ENCODE measurements at places on chromosomes 7 and 10.

DNA sequence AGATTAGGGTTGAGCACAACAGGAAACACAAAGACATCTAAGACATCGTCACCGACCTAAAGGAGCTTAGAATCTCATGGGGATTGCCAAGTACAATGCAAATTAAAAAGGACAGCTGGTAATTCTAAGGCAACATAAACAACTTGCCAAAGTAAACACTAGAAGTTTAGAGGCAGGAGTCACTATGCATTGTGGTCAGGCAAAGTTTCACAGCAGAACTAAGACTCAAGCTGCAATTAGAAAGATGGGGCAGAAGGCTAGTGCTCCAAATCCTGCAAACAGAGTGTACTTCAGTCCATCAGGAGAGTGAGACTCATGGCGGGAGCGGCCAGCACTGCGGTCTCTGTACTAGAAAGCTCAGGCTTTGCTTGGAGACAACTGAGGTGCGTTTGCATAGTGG is 52.7 kb downstream of the HIPK2 start:
- no peak for DNase-seq

GRCh38 chr7:75958802-75959543 is 35.4 kb downstream of the TMEM120A start:
- DNase-seq: no peak

DNA sequence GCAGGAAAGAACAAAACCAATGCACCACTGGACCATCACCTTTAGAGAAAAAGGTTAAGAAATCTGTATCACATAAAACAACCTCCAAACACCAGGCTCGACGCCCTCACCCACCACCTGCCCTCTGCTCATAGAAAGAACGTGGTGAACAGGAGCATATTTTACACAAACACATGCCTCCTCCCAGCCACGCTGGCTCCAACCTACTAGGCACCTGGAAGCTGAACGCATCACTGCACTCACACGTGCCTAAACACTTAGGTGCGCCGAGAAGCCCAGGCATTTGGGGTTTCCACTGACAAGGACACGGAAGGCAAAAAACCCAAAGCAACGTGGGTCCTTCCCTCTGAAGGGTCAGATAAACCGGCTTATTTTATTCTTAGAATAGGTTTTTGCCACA is 56.0 kb downstream of the PTPRN2 start:
- no peak for DNase-seq

DNA sequence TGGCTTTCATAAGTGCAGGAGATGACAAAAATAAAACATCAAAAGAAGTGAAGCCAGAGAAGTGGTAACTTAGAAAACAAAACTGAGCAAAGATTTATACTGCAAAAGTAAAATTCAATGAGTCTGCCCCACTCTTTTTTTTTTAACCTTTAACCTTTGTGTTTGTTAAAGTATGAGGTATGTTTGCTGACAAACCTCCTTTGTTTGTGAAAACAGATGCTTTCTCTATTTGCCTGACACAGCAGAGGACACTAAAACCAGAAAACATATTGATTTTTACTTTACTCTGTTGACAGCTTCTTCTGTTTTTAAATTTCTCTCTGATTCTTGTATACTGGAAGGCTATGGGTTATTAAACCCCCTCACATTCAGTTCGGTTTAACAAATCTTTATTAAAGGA is 57.6 kb downstream of the SGMS1 start:
- no peak for DNase-seq

GRCh38 chr7:46681865-46682503 is 760.9 kb upstream of the IGFBP3 start:
- no peak for DNase-seq

DNA sequence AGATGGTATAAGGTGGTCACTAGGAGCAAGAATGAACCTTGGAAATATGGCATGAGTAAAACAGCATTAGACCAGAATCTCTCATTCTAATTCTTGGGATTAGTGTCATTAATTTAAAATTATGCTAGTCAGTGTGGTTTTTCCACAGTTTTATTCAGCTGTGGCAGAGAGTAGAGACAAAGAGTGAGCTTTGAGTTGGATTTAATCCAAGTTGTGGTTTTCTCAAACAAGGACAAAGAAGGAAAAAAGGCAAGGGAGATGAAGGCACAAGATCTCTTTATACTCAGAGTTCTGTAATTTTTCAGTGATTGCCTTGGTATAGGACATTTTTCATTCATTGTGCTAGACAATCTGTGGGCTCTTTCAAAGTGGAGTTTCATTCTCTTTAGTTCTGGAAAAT is 28.2 kb upstream of the AKAP9 start:
- no peak for DNase-seq

DNA sequence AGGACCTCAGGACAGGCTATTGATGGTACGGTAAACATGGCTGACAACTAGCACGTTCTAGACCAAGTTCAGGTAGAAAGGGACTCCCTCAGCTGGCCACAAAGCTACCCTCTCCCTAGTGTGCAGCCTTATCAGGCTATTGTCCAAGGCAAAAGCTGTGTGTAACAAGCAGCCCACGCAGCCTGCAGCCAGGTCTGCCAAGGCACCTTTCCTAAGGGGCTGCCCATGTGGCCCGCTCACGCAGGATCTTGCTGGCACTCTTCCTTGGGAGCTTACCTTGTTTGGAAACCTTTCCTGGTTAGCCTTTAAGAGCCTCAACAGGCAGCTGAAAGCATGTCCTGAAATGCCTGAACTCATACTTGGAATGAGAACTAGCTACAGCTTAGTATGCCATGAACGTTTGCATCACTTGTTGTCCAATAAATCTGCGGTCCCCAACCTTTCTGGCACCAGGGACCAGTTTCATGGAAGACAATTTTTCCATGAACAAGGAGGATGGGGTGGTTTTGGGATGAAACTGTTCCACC is 51.7 kb downstream of the SYPL1 start:
- no peak for DNase-seq

GRCh38 chr10:89100680-89101079 is 106.4 kb downstream of the CH25H start:
- no peak for DNase-seq

- no peak for DNase-seq
Observed at GRCh38 chr7:141461924-141462323, 89.3 kb upstream of the AGK start.

DNA sequence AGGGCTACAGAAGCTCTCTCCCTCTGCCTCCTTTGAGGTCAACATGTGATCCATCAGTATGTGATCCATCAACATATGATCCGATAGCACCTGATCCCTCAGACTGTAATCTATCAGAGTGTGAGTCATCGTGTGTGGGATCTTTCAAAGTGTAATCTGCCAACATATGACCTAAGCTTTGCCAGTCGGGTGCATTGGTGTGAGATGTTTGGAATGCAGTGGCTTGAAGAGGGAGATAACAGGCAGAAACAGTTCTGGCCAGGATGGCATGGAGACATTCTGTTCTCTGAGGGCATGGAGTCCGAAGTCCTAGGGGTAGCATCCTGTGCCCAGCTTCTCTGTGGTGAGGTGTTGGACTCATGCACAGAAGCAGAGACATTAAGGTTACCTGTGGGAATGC is 217.7 kb upstream of the ETV1 start:
- no peak for DNase-seq

GRCh38 chr10:82515256-82515655 is 640.3 kb downstream of the NRG3 start:
- DNase-seq: no peak

- no peak for DNase-seq
Observed at GRCh38 chr7:24926623-24927524, 53.1 kb downstream of the OSBPL3 start.

- DNase-seq: no peak
Observed at GRCh38 chr10:4181621-4182049, 396.6 kb upstream of the KLF6 start.

GRCh38 chr10:59435707-59436106 is 73.4 kb upstream of the FAM13C start:
- no peak for DNase-seq

- DNase-seq: no peak
Observed at GRCh38 chr10:97511711-97512440, 13.2 kb downstream of the UBTD1 start.

DNA sequence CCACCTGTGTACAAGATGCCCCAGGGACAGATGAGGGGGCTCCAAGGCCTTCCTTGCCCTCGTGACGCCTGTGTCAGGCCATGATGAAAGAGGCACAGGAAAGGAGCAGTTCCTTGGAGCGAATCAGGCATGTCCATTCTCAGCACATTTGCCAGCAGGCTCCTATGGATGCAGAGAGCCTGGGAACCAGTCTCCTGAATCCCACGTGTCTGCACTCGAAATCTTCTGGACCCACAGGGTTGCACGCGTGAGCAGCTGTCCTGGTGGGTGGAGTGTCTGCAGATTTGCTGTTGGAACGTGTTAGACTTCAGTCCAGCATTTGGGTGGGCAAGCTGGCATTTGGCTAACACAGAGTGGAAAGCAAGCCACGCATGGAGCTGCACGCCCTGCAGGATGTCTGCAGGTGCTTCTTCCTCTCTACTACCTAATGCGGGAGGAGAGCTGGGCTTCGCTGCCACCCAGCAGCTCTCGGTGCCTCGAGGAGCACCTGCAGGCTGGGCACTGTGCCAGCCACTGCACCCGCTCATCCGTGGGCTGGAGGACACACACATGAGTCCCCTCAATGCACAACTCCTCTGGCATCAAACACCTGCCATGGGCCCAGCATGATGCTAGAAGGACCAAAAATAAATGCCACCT is 140.7 kb downstream of the PAXIP1 start:
- DNase-seq: no peak

Data from NB4 (cell line).